ENCODE measurements at places on chromosomes 5 and 9. TPM values are rescaled to one million over a fixed set of nuclear protein-coding genes. Genes with fewer than 3 reads are reported as not detected.

Gene SLC45A2
- not detected for total RNA-seq

Gene CD274
- 23.0 TPM for total RNA-seq

Gene SYNPO
- not detected for total RNA-seq

Gene PDE6A
- total RNA-seq = not detected

Gene ACSL6
- 51.7 TPM for total RNA-seq

Gene SLC46A2
- total RNA-seq = not detected

Gene FAM221B
- total RNA-seq = not detected

DNA sequence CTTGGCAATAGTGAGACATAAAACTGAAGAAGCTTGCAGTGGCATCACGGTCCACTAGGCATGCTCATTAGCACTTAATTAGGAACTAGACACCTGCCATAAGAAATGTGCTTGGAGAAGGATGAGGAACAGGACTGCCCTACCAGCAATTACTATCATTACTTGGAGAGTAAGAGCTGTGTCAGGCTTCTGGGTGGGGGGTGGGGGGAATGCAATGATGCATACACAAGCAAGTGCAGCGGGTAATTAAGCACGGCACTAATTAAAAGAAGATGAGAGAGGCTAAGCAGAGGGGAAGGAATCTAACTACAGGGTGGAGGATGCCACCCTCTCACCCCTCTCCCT lies 53.1 kb downstream of the TLE1 start:
- no peak overlapping the region for H3K4me3 ChIP-seq
- no peaks in the 10 kb centered on the region for H3K36me3 ChIP-seq
- no peaks in the 10 kb centered on the region for H3K4me1 ChIP-seq
- H3K27me3 ChIP-seq = no peaks in the 10 kb centered on the region

GRCh38 chr9:17025281-17025680 lies 109.6 kb upstream of the CNTLN start:
- no peaks in the 10 kb centered on the region for H3K36me3 ChIP-seq
- H3K27me3 ChIP-seq = no peaks in the 10 kb centered on the region
- DNase-seq = no peak
- no peaks in the 10 kb centered on the region for H3K4me1 ChIP-seq
- no peak overlapping the region for H3K27ac ChIP-seq

- H3K4me1 ChIP-seq = no peaks in the 10 kb centered on the region
- H3K27ac ChIP-seq = no peak overlapping the region
- H3K36me3 ChIP-seq = no peaks in the 10 kb centered on the region
- no peaks in the 10 kb centered on the region for H3K27me3 ChIP-seq
- DNase-seq = no peak
Observed at GRCh38 chr5:92941806-92942205, 639.2 kb downstream of the NR2F1-AS1 start.

GRCh38 chr5:8884029-8884428 lies 661.8 kb downstream of the SEMA5A start:
- no peaks in the 10 kb centered on the region for H3K36me3 ChIP-seq
- H3K4me1 ChIP-seq = no peaks in the 10 kb centered on the region
- no peak overlapping the region for H3K4me3 ChIP-seq
- H3K27me3 ChIP-seq = no peaks in the 10 kb centered on the region
- H3K27ac ChIP-seq = no peak overlapping the region
- DNase-seq = no peak

DNA sequence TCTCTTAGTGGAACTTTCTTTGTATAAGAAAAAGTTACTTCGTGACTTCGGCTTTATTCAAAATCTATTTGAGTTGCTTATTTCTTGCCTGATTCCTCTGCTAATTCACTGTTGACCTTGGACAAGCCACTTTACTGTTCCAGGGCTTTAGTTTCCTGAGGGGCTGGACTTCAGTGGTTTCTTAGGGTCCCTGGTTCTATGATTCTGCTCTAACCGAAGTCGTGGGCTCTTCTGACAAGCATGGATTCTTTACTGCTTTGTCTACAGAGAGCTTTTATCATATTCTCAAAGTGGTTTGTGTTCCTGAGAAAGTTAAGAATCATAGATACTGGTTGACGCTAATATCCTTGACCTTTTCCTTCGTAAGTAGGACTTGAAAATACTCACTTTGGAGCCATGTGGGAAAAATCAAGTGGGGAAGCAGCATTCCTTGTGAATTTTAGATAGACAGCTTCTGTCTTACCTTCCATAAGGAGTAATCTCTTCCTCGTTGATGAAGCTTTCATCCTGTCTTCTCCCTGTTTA lies 21.1 kb downstream of the EXOSC2 start:
- H3K36me3 ChIP-seq = no peaks in the 10 kb centered on the region
- no peak for DNase-seq
- peaks cover 40% of the 10 kb centered on the region for H3K4me1 ChIP-seq
- H3K27me3 ChIP-seq = no peaks in the 10 kb centered on the region
- H3K27ac ChIP-seq = no peak overlapping the region
- H3K4me3 ChIP-seq = peak overlapping the region; percentile 1

DNA sequence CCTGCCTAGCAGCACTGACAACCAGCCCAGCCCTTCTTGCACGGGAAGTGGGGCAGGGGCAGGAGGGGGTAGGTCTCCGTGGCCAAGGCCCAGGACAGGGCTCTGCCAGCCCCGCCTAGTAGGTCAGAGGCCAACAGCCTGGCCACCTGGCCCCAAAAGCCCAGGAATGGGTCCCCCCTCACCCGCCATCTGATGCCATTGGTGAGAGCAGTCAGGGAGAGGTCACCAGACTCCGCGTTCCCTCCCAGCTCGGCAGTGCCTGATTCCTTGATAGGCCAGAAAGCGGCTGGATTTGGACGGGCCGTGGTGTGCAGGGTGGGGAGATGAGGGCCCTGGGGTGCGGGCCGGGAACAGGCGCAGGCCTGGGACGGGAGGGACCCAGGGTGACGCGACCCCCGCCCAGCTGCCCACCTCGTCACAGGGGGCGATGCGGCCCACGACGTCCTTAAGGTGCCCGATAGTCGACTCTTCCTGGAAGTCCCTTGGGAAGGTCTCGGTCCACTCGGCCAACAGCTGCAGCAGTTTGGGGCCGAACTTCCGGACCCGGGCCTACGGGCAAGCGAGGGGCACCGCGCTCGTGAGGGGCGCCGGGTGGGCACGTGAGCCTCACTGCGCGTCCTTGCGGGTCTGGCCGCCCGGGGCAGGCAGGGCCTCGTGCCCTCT lies 64.5 kb upstream of the RNF130 start:
- H3K27me3 ChIP-seq = no peaks in the 10 kb centered on the region
- H3K4me3 ChIP-seq = no peak overlapping the region
- H3K4me1 ChIP-seq = no peaks in the 10 kb centered on the region

DNA sequence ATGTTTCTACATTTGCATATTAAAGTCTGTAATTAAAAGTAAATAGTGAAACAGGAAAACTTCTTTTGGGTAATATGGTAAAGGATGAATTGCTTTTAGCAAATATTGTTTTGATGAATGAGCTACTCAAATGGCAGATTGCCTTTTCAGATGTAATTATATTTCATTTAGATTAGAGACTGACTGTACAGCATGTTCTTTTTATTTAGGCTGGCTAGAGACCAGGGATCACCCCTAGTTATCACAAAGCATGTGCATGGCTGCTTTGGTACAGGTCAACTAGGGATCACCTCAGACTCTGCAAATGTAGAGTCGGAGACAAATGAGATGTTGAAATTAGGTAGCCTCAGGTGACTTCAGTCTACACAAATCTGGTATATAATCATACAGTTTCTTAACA lies 214.9 kb upstream of the SEMA6A start:
- H3K4me1 ChIP-seq = no peaks in the 10 kb centered on the region
- H3K27me3 ChIP-seq = no peaks in the 10 kb centered on the region
- no peak overlapping the region for H3K27ac ChIP-seq
- no peak for DNase-seq
- no peak overlapping the region for H3K4me3 ChIP-seq
- no peaks in the 10 kb centered on the region for H3K36me3 ChIP-seq

GRCh38 chr5:175878544-175879438 lies 7.4 kb downstream of the CPLX2 start:
- no peak overlapping the region for H3K4me3 ChIP-seq
- DNase-seq = no peak
- H3K27me3 ChIP-seq = no peaks in the 10 kb centered on the region
- H3K4me1 ChIP-seq = no peaks in the 10 kb centered on the region
- H3K27ac ChIP-seq = no peak overlapping the region

DNA sequence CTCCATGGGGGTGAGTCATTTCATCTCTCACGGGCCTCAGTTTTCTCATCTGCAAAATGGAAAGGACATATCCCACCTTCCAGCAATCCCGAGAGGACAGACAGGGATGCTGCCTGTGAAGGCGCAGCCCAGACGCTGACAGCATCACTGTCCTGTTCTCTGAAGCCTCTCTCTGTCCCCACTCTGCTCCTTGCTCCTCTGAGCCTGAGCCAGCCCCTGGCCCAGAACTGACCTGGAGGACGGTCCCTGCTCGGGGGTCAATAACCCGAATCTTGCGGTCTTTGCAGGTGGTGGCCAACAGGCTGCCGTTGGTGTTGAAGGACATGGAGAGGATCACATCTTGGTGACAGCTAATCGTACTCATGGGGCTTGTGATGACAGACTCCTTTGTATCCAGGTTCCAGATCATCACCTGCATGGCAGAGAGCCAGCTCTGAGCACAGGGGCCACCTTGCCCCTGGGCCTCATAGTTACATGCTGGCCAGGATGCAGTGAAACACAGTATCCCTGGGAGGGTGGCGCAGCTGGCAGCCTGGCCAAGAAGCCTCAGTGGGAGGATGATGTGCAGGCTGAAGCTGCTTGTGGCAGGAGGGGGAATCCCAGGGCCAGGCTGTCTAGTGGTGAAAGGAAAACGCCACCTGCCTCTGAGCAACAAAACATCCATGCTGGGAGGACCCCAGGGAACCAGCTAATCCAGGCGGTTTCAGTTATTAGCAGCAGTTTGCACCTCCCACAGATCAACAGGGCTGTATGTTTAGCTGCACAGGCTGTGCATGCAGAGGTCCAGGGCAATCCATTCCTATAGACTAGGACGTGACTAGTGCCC lies 14.0 kb upstream of the TRIM14 start:
- H3K27ac ChIP-seq = no peak overlapping the region
- H3K4me3 ChIP-seq = no peak overlapping the region
- DNase-seq = no peak
- H3K27me3 ChIP-seq = no peaks in the 10 kb centered on the region

DNA sequence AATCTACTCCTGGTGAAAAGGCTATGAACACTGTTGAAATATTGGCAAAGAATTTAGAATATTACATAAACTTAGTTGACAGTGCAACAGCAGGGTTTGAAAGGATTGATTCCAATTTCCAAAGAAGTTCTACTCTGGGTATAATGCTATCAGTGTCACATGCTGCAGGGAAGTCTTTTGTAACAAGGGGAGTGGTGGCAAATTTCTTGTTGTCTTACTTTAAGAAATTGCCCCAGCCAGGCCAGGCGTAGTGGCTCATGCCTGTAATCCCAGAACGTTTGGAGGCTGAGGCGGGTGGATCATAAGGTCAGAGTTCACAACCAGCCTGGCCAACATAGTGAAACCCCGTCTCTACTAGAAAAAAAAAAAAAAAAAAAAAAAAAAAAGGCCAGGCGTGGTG lies 86.3 kb upstream of the OTULINL start:
- H3K4me3 ChIP-seq = no peak overlapping the region
- H3K27me3 ChIP-seq = no peaks in the 10 kb centered on the region
- H3K36me3 ChIP-seq = no peaks in the 10 kb centered on the region
- H3K4me1 ChIP-seq = no peaks in the 10 kb centered on the region
